ENCODE measurements at places on chromosomes 4 and X.

- no peak for DNase-seq
Measured at GRCh38 chrX:84182516-84182915, 5.5 kb downstream of the RPS6KA6 start.

DNA sequence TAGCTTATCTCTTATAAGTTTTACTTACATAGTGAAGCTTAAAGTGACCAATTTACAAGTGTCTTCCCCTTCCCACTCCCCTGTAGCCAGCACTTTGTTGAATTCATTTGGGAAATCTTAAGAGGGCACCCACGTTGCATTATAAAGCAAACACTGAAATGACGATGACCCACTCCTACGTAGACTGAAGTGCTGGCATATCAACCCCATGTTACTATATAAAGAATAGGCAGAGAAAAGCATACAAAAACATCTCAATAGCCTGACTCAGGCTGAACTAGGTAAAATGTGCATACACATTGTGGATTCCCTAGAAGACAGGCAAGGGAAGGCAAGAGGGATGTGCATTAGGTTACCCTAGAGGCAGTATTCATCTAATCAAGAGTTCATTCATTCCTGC lies 313.4 kb downstream of the TENM3 start:
- DNase-seq: no peak

- peak; percentile 32 for DNase-seq
Measured at GRCh38 chr4:137124278-137124932, 407.9 kb downstream of the PCDH18 start.

- no peak for DNase-seq
Measured at GRCh38 chrX:1212532-1212931, at the start of gene CRLF2. TSS of gene CRLF2 (minus strand) at chrX:1212649. CDS start at chrX:1212634, 15 bp downstream.

- no peak for DNase-seq
Measured at GRCh38 chrX:102154218-102154860, 1.4 kb downstream of the BEX5 start.

- no peak for DNase-seq
Measured at GRCh38 chrX:97030463-97030862, 146.8 kb downstream of the RPA4 start.

GRCh38 chr4:178693816-178694215 lies 1251.6 kb upstream of the AGA start:
- no peak for DNase-seq

DNA sequence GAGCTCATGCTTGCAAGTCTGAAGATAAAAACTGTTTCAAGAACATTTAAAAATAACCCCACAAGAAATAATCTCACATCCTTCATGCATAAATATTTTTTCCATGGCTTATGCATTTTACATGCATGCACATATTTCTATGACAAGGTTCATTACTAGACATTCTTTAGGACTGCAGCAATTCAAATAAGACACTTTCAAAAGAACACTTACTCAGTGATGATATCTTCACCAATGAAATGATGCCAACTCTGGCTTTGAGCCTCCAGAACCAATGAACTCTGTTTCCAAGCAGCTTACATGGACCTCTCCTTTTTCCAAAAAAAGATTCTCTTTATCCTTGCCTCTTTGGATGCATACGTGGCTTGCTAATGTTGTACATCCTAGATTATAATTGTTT lies 279.9 kb downstream of the ADAM29 start:
- DNase-seq: no peak

GRCh38 chrX:11450354-11450753 lies 157.1 kb downstream of the AMELX start:
- no peak for DNase-seq

DNA sequence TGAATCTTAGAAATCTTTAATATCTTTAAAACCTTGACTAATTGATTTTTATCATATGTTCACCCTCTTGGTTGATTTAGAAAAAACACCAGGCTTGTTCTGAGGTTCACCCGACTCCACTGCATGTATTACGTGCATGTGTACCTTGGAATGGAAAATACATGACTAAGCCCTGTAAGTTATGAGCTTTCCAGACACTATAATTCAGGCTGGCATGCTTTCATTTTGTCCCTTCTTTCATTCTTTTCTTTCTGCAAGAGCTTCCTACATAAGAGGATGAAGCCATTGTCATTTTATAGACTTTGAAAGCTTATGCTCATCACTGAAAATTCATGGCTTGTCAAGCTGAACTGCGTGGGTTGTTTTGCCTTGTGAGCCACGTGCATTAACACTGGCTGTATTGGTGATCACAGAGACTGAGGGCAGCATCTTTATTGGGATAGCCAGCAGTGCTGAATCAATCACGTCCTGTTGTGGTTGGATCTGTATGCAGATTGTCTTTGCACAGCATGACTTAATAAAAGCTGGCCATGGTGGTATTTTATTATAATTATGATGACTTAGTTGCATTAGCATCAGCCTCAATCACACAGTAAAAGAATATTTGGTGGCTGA lies 141.9 kb downstream of the SLIT2 start:
- DNase-seq: no peak

GRCh38 chrX:54920610-54921426 lies at the start of gene TRO:
TSS of gene TRO (plus strand) at chrX:54920824. CDS start at chrX:54922247, 1,423 bp downstream.
- peak; percentile 29 for DNase-seq

DNA sequence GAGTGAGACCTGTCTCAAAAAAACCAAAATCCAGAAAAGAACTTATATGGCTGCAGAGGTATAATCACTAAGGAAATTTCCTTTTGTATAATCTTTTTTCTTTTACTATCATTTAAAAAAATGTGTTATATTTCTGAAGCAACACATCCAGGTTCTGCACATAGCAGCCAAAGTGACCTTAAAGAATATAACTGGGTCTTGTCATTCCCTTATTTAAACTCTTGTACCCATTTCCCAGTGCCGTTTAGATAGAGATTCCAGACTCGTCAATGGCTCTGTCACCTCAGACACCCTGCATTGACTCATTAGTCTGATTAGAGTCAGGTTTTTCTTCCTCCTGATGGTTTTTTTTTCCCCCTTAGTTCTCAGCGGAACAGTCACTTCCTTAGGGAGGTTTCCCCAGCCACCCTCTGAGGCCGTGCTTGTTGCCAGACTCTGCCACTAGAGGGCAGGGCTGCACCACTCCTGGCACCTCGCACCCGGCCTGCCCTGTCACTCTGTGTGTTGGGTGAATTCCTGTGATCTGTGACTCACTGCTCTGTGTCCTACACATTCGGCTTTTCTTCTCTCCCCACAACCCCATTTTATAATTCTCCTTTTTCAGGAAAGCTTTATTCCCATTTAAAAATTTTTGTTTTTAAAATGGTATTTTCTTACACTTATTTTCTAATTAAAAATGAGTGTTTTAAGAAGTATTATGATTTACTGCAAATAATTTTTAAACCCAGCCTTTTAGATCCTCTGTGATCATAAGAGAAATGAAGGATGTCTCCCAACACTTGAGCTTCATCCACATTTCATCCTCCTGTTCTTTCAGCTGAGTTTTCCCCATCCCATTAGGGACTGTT lies 32.1 kb downstream of the HTT start:
- no peak for DNase-seq

- DNase-seq: no peak
Measured at GRCh38 chr4:140875746-140876452, 119.7 kb upstream of the TBC1D9 start.

DNA sequence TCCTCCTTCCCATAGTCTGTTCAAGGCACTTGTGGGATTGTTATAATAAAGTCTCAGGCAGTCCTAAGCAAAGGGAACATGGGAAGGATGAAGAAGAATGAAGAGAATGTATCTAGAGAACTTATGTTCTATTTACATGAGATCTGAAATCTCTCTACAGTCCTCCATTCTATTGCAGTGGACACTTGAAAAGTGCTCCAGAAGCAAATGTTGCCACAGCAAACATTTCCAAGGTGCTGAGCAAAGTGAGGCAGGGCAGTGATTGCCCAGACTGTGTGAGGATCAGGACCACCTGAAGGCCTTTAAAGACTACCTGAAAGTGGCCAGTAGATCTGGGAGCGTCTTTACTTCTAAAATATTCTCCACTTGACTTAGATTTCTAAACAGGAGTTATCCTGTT lies 203.5 kb downstream of the RBM46 start:
- DNase-seq: no peak

GRCh38 chrX:15882704-15883539 lies 28.3 kb upstream of the AP1S2 start:
- DNase-seq: no peak

GRCh38 chrX:101931488-101932248 lies at the start of gene ZMAT1:
TSS of gene ZMAT1 (minus strand) at chrX:101932027. CDS start at chrX:101932008, 19 bp downstream.
- DNase-seq: peak; percentile 70

GRCh38 chr4:170089274-170089667 lies 485 bp downstream of the AADAT start:
- DNase-seq: no peak

DNA sequence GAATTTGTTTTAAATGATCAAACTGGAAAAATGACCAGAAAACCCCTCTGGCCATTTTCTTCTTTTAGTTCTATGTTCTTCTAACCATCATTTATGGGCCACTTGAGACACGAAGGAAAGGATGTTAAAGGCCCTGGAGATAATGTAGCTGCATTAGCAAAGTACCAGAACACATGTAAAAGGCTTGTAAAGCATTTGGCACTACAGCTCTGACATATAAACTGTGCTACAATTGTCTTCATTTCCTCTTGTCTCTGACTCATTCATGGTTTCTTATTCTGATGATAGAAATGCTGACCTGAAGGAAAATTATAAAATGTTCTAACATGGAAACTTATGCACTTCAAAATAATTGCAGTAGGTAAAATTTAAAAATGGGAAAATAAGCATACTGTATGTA lies 388.7 kb downstream of the FAT4 start:
- no peak for DNase-seq

DNA sequence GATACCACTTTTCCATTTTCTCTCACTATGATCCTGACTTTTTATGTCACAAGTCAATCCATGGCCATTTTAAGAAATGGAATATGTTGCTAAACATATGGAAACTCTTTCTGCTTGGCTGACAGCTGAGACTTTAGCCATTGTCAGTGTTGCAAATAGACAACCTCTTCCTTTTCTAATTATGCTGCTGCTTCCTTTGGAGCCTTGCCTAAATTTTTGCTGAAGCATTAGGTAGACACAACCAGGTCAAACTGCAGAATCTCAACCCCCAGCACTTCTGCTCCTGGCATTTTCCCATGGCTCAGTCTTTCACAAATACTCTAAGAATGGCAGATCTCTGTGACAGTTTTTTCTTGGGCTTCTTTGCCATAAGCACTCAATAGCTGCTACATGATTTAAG lies 543.3 kb downstream of the GRID2 start:
- no peak for DNase-seq

GRCh38 chr4:64251781-64252180 lies 157.5 kb downstream of the TECRL start:
- no peak for DNase-seq

DNA sequence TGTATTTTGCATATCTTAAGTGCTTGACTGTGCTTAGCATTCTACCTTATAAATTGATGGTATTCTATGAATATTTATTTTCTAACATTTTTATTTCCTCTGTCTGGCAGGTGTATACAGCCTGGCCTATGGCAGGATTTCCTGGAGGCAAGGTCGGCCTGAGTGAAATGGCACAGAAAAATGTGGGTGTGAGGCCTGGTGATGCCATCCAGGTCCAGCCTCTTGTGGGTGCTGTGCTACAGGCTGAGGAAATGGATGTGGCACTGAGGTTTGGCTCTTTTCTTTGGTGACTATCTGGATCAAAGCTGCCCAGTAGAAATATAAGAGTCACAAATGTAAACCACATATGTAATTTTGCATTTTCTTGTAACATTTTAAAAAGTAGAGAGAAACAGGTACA lies 6.5 kb upstream of the NUDT6 start:
- DNase-seq: no peak

GRCh38 chrX:76148041-76148665 lies 24.7 kb upstream of the PBDC1 start:
- no peak for DNase-seq

GRCh38 chr4:103996637-103997036 lies 276.9 kb upstream of the TACR3 start:
- DNase-seq: no peak

DNA sequence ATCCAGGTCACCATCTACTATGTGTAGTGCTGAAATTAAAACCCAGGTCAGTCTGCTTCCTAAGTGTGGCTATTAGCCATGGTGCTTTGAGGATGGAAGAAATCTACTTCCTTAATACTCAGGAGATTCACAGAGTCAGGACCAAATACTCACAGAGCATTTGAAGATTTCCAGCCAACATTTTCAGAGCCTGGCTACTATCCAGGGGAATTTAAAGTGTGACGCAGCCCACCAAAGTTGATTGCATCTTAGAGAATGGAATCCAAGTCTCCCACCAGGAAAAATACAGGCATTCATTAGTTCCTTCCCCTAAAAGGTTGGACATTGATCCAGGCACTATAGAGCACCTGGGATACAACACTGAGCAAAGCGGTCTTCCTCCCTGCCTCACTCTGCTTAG lies 83.8 kb downstream of the HS3ST1 start:
- no peak for DNase-seq

DNA sequence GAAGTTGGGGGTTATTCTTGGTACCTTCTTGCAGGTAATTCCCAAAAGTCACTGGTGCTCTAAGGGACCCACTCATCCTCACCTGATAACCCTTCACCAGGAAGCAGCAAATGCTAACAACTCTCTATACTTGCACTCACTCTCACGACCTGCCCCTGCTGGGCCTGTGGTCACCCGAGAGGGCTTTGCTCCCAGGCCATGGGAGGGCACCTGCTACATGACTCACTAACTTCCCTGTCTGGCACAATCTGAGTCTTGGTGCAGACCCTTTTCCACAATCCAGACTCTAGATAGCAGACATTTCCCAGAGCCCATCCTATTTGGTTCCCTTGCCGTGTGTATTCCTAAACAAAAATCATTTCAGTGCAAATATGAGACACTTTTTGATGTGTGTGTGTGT lies 403.8 kb upstream of the FAT1 start:
- DNase-seq: no peak

DNA sequence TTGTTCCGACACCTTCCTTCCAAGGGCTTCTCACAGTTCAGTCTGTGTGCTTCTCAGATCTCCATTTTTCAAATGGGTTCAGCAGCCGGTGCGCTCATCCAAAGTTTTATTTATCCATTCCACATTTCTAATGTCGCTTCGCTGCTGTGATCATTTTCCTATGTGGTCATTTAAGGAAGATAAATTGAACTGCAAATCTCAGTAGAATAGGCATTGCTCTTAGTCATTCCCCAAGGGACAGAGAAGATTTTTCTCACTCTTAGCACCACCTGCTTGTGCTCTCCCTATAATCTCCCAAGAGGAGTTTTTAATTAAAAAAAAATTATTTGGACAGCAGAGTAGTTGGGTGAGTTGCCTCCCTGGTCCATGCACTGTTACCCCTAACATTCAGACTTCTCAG lies 278.9 kb upstream of the GATB start:
- no peak for DNase-seq

GRCh38 chr4:139027776-139028175 lies 12.2 kb downstream of the NOCT start:
- DNase-seq: no peak

DNA sequence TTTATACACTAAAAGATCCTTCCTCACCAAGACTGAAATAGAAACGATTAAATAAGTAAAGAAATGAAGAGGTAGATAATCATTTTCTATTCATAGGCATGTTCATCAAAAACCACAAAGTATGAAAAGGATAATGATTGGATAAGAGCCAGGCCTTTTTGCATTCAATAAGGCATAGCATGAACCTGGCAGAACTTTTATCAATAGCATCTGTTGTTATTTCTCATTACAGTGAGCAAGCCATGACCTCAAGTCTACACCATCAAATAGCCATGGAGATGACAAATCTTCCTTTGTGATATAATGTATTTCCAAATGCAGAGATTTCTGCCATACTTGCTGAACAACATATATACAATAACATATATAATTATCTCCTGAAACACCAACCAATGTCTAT lies 206.0 kb upstream of the SLC7A11 start:
- DNase-seq: no peak
